ENCODE measurements at places on chromosomes 16 and 17.

- DNase-seq, result no peak
Measured at GRCh38 chr17:21061971-21062526, 19.2 kb upstream of the USP22 start.

- peak; percentile 80 for DNase-seq
Measured at GRCh38 chr17:81885869-81886548, 5.4 kb downstream of the ALYREF start.

GRCh38 chr17:327971-328370 lies 24.6 kb downstream of the RPH3AL start:
- DNase-seq, result no peak

GRCh38 chr17:68457168-68457538 lies at the start of gene WIPI1:
Gene WIPI1 (minus strand): TSS chr17:68457496. CDS start chr17:68457421, 75 bp downstream.
- DNase-seq, result no peak

- no peak for DNase-seq
Measured at GRCh38 chr17:65588181-65588808, 26.8 kb upstream of the AXIN2 start.

DNA sequence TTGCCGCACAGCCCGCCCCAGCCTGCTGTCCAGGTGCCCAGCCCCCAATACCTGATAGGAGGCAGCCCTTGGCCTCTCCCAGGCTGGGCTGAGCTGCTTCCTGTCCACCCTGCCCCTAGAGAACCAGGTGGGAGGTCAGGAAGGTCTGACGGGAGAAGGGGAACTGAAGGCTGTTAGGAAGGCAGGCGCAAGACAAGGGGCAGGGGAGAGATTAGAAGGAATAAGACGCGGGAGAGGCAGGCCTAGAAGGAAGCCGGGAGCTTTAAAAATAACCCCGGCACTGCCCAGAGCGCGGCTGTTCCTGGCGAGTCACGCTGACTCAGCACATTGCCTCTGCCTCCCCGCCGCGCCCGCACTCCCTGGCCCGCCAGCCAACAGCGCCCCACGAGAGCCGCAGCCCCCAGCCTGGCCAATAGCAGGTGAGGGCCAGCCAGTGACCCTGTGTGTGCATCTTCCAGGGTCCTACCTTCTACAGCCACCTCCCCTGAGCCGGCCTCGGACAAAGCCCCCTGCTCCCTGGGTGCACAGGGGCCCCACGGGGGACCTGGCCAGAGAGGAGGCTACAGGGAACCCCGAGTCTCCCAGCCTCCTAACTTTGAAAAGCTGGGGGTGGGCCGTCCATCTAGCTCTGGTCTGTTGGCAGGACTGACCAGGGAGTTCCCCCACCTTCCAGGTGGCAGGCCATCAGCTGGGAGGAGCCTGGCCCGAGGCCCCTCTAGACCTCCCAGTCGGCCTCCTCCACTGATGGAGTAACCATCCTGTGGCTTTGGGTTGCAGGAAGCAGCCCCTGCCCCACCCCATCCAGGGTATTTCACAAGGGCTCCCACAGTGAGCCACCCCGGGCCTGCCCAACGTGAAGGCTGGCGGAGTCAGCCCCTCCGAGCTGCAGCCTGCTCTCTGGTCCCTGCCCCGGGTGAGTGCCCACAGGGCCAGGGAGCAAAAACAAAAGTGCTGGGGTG lies 4.0 kb downstream of the MAFG start:
- peak; percentile 74 for DNase-seq

DNA sequence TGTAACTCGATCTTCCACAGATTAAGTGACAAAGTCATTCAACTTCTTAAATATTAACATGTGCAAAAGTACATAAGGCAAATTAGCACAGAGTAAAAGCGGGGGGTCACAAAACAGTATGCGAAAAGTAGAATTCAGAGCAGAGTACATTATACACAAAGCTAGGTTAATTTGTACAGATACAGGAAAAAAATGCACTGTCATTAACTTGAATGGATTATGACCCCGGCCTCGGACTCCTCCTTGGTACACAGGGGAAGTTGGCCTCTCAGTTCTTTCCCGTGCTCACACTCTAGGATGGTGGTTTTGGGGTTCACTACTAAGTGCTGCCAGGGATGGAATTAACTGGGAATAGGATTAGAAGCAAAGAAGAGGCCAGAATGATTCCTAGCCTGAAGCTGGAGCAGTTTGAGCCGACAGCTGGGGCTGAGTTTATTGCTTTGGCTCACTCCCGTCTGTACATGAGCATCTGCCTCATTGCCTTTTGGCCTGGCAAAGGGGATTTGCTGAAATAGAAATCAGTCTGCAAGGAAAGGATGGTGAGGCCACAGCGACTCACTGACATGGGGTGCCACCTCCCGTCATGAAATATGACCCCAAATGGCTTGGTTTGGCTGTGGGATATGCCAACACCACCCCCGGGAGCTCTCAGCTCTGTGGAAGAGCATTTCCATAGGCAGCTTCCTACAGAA lies 23.6 kb downstream of the NTN1 start:
- no peak for DNase-seq

DNA sequence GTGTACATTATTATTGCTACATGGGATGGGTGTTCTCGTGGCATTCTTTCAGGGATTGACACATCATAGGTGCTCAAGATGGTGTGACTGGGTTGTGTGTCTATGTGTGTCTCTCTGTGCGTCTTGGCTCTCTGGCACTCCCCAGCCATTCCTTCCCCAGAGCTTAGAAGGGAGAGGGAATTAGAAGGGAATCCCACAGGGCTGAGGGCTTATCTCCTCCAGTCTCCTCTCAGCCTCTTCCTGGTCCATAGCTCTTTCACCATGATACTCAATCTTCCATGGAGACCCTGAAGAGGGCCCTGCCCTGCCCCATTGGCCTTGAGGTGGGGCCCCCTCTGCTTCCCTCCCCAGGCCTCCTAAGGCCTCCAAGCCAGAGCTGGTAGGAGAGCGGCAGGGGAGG lies 52.0 kb downstream of the MRM1 start:
- DNase-seq, result no peak

Measured in EL (cell line).